SW 1271 (cell line): ENCODE measurements at places on chromosomes 4 and X.

DNA sequence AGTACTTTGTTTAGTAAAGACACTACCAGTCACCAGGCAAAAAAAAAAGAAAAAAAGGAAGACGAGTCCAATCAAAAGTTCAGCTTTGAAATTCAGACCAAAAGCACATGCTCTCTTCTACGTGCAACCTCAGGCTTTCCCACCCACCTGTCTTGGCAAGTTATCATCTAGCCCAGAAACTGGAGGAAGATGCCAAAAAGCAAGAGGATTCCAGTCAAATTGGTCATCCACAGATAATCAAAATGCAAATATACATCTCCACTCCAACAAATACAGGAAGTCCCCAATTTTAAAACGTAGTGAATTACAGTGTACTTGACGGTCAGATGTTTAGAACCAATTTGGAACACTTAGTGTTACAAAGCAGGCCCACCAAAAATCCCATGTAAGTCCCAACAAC is 96.5 kb downstream of the PALLD start:
- no peak for DNase-seq

GRCh38 chr4:178037459-178038214 is 595.4 kb upstream of the AGA start:
- no peak for DNase-seq

DNA sequence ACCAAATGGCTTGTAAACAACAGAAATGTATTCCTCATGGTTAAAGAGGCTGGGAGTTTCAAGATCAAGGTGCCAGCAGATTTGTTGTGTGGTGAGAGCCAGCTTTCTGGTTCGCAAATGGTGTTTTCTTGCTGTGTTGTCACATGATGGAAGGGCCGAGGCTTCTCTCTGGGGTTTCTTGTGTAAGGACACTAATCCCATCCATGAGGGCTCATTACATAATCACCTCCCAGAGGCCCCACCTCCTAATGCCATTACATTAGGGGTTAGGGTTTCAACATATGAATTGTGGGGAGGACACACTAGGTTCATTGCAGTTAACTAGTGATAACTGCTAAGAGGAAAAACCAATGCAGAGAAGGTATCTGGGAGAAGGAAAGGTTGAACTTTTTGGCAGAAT is 103.5 kb upstream of the ENPEP start:
- no peak for DNase-seq

DNA sequence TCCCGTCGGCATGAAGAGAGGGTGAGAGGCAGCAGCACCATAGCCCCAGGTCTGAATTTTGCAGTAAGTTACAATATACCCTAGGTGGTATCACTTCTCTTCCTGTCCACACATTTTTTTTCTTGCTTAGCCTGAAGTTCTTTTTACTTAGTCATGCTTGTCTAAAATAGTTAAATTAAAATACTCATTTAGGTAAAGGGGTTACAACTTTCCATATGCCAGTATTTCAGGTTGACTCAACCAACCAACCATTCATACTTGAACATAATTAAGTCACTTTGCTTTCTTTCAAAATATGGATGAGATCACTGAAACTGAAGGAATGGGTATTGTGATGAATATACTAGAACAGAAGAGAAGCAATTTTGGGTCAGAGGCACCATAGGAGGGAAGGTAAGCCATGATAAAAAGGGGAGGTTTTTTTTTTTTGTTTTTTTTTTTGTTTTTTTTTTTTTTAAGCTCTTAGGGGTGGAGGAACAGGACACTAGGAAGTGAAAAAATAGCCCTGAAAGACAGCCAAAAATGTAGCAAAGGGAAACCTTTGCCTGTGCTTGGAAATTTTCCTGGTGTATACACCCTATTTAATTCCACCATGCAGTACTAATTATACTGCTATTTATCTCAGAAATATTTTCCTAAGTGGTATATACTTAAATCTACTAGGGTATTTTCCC is 41.8 kb downstream of the RPS6KA3 start:
- DNase-seq = no peak

GRCh38 chr4:31539284-31540069 is 819.3 kb downstream of the PCDH7 start:
- no peak for DNase-seq

DNA sequence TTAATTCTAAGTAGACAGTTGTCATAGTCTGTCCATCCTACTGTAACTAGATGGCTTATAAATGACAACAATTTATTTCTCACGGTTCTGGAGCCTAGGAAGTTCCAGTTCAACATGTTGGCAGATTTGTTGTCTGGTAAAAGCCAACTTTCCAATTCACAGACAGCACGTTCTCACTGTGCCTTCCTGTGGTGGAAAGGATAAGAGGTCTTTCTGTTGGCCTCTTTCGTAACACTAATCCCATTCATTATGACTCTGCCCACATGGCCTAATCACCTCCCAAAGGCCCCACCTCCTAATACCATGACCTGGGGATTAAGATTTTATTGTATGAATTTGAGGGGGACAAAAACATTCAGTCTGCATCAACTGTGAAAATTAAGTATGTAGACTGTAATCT is 83.2 kb downstream of the GALNTL6 start:
- DNase-seq = no peak

DNA sequence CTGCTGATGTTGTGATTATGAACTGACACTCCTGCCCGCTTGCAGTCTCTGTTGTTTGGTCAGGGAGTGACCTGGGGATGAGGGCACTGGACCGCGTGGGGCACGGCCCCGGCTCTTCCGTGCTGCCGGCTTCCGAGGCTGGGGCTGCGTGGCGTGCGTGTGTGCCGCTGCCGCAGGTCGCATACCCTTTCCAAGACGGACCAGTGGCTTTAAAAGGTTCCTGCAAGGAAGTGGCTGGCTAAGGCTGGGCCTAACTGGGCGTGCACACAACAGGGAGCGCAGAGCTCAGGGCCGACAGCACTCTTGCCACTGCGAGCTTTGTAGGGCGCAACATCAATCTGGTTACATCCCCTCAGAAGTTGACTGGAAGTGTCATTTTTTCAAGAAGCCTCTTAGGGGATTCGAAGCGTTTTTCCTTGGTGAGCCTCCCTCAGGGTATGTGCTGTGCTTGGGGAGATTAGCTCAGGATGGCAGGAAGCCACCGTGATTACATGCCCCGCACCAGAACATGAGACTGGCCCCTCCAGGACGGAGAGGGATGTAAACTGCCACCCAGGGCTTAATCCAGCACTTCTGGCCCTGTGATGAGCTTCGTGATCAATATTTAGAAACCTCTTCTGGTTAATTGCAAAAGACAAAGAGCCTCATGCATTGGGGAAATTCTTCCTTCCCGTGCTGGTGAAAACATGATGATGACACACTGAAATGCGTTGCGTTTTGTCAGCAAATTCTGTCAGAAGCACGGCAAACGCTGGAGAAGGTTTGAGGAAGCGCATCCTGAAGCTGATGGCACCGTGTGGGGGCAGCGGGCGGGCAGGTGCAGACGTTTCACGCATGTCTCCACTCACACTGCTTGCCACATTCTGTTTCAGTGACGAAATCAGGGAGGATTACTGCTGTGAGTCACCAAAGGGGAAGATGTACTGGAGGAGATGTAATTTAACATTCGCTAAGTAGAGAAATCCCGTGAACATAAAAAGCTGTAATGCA is 11.1 kb downstream of the MAEA start:
- peak; percentile 49 for DNase-seq

DNA sequence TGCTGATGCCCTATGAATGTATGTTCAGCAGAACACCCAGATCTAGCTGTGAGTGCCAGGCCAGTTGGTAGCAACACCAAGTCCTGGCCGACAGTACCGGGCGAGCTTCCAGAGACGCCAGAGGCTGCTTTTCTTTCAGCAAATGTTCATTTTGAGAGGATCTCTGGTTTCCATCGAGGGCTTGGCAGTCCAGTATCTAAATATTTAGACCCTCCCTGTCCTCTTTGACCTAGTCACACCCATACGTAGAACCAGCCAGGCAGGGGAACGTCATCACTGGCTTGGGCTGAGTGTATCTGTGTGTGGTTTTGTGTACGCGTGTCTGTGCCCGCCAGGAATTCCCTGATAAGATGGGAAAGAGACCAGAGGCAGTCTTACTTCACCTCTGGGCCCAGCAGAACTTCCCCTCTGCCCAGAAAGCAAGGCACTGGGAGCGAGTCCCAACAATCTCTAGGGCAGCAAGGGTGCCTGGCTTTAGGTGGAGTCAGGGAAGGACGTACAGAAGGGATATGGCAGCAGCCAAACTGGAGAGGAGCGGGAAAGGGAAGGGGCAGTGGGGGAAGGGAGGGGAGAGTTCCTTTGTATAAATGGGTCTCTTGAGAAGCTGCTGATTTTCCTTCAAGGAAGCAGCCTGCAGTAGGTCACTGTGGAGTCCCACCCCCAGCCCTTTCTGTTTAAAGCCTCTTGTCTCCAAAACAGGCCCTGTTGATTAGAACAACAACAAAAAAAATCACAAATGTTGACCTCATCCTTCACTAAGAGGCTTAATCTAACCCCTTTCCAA is 15.0 kb upstream of the ELF4 start:
- no peak for DNase-seq

GRCh38 chrX:150897421-150898320 is 797 bp downstream of the CD99L2 start:
- DNase-seq = peak; percentile 13

- no peak for DNase-seq
Measured at GRCh38 chrX:114970806-114971205, 46.6 kb downstream of the IL13RA2 start.

DNA sequence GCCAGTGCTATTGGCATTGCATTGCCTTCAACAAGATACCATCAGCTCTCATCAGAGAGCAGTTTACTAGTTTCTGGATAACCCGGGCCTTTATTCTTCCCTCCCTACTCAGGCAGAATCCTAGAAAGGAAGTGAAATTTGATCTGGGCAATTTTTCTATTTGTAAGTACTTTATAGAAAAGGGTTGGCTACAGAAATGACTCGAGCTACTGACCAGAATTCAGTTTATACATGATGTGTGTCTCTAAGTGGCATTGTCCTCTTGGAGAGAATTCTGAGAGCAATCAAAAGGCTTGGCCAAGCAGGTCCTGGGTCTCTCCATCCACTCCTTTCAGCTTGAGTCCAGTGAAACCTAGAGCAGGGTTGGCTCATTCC is 192.7 kb upstream of the LEF1 start:
- no peak for DNase-seq

GRCh38 chrX:129634541-129634940 is 20.2 kb downstream of the APLN start:
- DNase-seq = no peak

GRCh38 chr4:40225497-40225896 is 28.7 kb downstream of the RHOH start:
- no peak for DNase-seq

GRCh38 chr4:149311076-149311475 is 504.6 kb downstream of the IQCM start:
- DNase-seq = no peak

DNA sequence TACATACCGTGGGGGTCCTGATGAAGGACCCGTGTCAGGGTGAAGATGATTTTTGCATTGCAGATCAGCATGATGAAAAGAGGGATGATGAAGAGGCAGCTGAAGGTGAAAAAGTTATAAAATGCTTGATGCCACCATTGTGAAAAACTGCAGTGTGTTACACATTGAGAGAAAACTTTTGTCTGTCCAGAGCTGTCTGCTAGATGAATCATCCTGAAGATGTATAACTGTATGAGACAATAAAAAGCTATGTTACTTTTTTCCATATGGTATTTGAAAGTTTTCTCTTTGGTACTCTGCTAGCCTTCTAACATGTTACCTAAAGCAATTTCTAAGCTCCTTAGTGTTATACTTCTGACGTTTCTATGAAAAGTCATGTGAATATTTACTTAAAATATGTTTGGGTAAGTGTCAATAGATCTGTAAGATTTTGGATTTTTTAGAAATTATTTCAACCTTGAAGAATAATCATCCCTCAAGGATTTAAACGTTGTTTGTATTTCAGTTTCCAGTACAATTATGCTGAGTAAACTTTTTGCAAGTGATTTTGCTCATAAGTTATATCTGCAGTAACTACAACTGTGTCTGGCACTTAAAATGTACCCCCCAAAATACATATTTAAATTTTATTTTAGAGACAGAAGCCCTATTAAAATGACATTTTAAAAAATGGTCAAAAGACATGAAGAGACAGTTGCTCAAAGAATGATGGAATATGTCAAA is 9.5 kb downstream of the GNRHR start:
- DNase-seq = no peak

- no peak for DNase-seq
Measured at GRCh38 chr4:184728858-184729257, 5.0 kb downstream of the CENPU start.

DNA sequence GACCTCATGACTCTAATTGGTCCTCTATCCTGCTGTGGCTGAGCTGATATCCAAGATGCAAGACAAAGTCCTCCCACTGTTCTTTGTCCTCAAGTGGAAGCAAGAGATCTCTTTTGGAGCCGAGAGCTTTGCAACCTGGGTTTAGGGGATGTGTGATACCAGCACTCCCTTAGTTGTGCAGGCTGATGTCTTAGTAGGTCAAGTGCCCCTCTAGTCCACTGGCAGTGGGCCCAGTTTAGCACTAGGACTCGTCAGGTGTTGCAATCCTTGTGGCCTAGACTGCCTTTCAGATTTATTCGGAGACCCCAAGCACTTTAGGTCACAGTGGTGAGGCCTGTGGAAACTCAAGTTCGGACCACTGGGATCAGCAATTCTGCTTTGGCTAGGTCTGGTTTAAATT is 64.0 kb downstream of the GPRASP3 start:
- DNase-seq = no peak

- DNase-seq = no peak
Measured at GRCh38 chrX:119194621-119195020, 41.5 kb upstream of the PGRMC1 start.
